Pons (tissue), 1 donor: ENCODE measurements at places on chromosomes 3 and 15.

DNA sequence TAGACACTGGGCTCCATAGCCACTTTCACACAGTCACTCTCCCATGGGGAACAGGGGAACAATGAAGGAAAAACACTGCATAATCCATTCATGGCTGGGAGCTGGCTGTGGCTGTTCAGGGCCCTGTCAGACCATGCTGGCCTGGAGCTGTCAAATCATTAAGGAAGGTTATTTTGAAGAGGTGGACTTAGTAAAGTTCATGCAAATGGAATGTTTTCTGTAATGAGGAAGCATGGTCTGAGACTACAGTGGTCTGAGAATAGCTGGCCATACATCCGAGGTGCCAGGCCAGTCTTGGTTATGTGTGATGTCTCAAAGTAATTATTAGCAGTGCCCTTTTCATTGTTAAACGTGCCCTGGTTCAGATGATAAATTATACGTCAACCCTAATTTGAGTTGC lies 117.1 kb upstream of the MRPS22 start:
- no peak for DNase-seq

DNA sequence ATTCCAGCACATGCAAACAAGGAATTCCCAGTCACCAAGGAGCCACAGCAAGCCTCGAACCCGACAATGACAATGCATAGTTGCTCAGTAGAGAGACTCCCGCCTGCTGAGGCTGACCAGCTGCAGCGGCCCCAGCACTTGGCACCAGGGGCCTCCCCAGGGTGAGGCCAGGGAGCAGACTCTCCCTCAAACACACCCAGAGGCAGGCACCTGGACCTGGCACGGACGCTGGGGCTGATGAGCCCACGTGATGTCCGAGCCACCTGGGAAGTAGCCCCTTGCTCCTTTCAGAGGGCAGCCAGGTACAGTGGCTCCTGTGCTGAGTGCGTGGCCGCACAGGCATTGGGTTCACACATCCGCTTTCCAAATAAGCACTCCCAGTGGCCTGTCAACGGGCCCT lies 315.9 kb upstream of the TGFBR2 start:
- DNase-seq: no peak

GRCh38 chr3:125317761-125318160 lies 57.4 kb downstream of the ZNF148 start:
- DNase-seq: no peak

DNA sequence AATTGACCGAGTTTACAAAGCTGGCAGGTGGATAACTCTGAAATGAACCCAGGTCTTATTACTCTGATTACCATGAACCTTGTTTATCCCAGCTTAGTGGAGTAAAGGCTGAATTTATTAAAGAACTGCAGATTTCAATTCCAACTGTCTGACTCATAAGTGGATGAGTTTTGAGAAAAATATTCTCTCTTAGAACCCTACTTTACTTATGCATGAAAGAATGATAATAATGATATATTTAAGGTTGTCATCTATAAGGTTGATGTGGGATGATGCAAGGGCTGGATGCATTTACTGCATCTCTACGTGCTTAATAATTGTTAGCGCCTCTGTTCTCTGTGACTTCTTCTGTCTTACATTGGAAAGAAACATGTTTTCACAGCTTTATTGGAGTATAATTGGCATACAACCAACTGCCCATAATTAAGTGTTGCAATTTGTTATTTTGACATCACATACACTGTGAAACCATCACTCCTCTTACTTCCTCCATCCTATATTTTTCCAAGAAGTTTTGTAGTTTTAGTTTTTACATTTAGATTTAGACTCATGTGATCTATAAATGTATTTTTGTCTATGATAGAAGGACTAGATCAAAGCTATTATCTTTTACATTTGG lies 771.2 kb upstream of the ARRDC4 start:
- no peak for DNase-seq

DNA sequence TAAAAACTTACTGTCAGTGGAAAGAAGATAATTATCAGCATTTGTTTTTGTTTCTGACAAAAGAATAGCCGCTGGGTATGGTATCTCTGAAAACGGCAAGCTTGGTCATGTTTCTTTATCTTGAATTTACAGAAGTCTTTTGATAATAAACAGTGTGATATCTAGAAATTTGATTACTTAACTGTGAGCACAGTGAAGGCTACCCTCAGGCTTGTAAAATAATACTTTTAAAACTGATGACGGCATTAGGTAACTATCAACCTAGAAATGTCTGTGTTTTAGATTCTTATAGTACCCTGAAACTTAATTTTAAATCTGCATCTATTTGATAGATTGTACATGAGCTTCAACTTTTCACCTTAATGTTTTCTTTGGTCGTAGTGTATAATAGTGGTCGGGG lies 43.4 kb downstream of the NSUN3 start:
- DNase-seq: no peak
